Mesothelial cell of epicardium (in vitro differentiated cells): ENCODE measurements at places on chromosomes 7 and 10.

DNA sequence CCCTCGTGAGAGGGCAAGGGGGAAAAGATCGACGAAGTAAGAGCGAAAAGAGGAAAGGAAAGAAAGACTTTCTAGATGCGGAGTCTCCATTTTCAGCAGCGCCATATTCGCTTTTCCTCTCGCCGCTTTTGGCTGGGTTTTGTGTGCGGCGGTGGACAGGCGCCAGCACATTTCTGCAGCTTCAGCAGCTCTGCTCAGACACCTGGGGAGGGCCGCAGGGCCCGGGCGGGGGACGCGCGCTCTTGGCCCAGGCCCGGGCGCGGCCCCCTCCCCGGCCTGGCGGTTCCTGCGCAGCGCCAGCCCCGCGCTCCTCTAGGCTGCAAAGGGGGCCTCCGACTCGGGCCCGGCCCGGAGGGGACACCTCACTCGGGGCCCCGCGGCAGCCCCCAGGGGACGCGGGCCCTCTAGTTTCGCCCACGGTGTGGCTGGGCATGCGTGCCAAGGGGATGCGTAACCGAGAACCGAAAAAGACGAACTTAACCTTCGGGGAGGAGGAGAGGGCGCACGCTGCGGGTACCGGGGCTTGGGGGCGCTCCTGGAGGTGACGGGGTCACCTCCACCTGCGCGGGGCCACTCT is 34.5 kb upstream of the EBLN1 start:
- DNase-seq = peak; percentile 22

- no peak for DNase-seq
These were observed 121.4 kb upstream of the STK17A start for GRCh38 chr7:43461349-43462024.

GRCh38 chr7:22435720-22436119 is 64.3 kb downstream of the STEAP1B start:
- DNase-seq = no peak

DNA sequence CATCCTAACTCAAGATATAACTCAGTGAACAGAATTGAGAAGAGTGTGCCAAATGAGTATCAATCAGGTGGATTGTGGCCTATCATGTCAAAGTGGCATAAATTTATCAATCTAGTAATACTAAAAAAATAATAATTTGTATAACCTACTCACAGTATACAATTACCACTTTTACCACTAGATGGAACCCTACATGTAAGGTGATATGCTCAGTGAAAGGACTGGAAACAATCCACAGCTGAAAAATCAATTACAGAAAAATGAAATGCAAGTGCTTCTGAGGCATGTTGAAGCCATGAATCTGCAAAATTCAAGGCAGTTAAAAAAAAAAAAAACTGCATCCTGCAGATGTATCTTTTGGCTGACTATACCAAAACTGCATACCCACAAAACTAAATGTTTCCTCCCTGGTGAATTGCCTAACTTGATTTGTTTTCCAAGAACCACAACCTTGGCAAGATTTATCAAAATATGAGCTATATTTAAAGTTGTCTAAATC is 13.9 kb downstream of the ARHGAP19 start:
- DNase-seq = no peak
